HCT116 (cell line): ENCODE measurements at places on chromosomes 6 and 20. TPM values are rescaled to one million over a fixed set of nuclear protein-coding genes. Genes with fewer than 3 reads are reported as not detected.

DNA sequence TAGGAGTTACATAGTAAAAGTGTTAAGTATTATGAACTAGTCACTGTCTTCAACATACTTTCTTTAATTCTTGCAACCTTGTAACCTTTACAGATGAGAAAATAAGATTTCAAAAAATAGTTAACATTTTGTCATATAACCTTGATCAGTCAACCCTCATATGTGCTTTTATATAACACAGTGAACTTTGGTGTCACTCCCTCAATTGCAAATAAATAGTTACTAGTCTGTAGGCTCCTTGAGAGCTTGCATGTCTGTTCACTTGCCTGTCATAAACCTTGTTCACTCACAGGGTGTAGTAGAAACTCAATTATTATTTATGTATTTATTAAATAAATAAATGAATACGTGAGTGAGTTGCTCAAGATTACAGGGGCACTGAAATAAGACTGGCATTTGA, 107.5 kb downstream of the QKI start:
- no peaks in the 10 kb centered on the region for H3K4me1 ChIP-seq
- DNase-seq, result no peak
- H3K27ac ChIP-seq, result no peak overlapping the region
- no peaks in the 10 kb centered on the region for H3K27me3 ChIP-seq
- H3K4me3 ChIP-seq, result no peak overlapping the region

DNA sequence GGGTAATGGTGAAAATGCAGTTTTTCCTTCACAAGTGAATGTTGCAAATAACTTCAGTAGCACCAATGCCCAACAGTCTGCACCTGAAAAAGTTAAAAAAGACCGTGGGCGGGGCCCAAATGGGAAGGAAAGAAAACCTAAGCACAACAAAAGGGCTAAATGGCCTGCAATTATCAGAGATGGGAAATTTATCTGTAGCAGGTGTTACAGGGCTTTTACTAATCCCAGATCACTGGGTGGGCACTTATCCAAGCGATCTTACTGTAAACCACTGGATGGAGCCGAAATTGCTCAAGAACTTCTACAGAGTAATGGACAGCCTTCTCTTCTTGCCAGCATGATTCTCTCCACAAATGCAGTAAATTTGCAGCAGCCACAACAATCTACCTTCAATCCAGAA, 64.8 kb upstream of the SMIM8 start:
- no peaks in the 10 kb centered on the region for H3K27me3 ChIP-seq
- H3K4me1 ChIP-seq, result no peaks in the 10 kb centered on the region
- DNase-seq, result no peak
- H3K27ac ChIP-seq, result no peak overlapping the region
- peaks cover 23% of the 10 kb centered on the region for H3K36me3 ChIP-seq

DNA sequence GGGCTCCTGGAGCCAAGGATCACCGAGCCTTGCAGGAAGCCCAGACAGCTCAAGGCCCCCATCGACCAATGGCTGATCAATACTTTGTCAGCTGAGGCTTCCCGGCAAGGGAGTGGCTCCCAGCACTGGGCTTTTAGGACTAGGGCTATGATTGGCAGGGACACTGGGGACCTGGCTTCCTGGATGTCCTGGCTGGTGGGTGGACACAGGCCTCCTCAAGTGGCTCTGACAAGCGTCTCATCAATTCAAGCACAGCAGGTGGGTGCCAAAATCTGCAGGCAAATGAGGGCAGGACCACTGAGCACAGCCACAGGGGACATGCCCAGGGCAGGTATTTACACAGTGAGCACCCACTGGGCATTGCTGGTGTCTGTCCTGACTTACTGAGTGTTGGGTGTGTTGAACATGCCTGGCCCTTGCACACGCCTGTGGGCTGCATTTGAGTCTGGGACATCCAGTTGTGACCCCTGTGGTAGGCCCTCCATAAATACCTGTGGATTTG, 420.1 kb upstream of the SULF2 start:
- no peaks in the 10 kb centered on the region for H3K36me3 ChIP-seq
- no peak for DNase-seq
- no peaks in the 10 kb centered on the region for H3K27me3 ChIP-seq
- no peak overlapping the region for H3K27ac ChIP-seq
- H3K4me1 ChIP-seq, result no peaks in the 10 kb centered on the region

- no peaks in the 10 kb centered on the region for H3K36me3 ChIP-seq
- no peak for DNase-seq
- peaks cover 81% of the 10 kb centered on the region for H3K27me3 ChIP-seq
- no peak overlapping the region for H3K4me3 ChIP-seq
- H3K27ac ChIP-seq, result no peak overlapping the region
- H3K4me1 ChIP-seq, result no peaks in the 10 kb centered on the region
Observed at GRCh38 chr6:39808346-39808745, 16.2 kb downstream of the DAAM2 start.

GRCh38 chr20:23058240-23058639, 8.8 kb upstream of the THBD start:
- DNase-seq, result no peak
- peaks cover 9% of the 10 kb centered on the region; the same call in 1 of the 2 replicates for H3K27me3 ChIP-seq
- H3K4me1 ChIP-seq, result no peaks in the 10 kb centered on the region; the same call in 1 of the 2 replicates
- no peaks in the 10 kb centered on the region for H3K36me3 ChIP-seq

- peaks cover 6% of the 10 kb centered on the region for H3K4me1 ChIP-seq
- no peaks in the 10 kb centered on the region for H3K36me3 ChIP-seq
- H3K4me3 ChIP-seq, result no peak overlapping the region
- H3K27me3 ChIP-seq, result no peaks in the 10 kb centered on the region
- peak; percentile 80 for DNase-seq
Observed at GRCh38 chr6:132063738-132064137, 112.6 kb upstream of the CCN2 start.

- H3K4me1 ChIP-seq, result peaks cover 9% of the 10 kb centered on the region
- no peaks in the 10 kb centered on the region for H3K27me3 ChIP-seq
- H3K4me3 ChIP-seq, result no peak overlapping the region
- H3K36me3 ChIP-seq, result no peaks in the 10 kb centered on the region
- H3K27ac ChIP-seq, result no peak overlapping the region
Observed at GRCh38 chr6:40961831-40962230, 77.2 kb downstream of the UNC5CL start.

GRCh38 chr6:149140137-149140909, 177.2 kb upstream of the TAB2 start:
- H3K36me3 ChIP-seq, result no peaks in the 10 kb centered on the region
- no peak overlapping the region for H3K27ac ChIP-seq
- no peak for DNase-seq
- H3K4me1 ChIP-seq, result no peaks in the 10 kb centered on the region

DNA sequence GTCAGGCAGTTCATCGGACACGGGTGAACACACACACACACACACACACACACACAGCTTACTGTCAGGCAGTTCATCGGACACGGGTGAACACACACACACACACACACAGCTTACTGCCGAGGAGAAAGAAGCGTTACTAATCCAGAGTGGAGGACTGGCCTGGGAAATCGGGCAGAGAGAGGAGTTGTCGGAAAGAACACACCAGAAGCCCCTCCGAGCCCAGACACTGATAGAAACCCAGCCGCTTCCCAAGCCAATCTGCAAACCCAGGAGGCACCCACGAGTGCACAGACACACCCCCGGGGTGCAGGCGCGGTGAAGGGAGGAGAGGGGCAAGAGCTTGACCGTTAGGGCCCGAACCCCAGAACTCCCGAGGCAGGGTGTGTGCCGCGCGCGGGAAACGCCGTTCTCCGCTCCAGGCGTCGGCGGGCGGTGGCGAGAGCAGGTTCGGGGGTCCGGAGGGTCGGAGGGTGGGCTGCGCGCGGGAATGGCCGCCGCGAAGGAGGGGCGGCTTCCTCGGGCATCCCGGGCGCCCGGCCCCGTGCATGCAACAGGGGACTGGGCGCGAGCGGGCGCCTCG, 636 bp downstream of the ELOVL2 start:
- no peak overlapping the region for H3K4me3 ChIP-seq
- H3K27ac ChIP-seq, result no peak overlapping the region
- no peak for DNase-seq
- no peaks in the 10 kb centered on the region for H3K36me3 ChIP-seq

GRCh38 chr6:136717716-136717990, 74.6 kb downstream of the MAP3K5 start:
- no peaks in the 10 kb centered on the region for H3K4me1 ChIP-seq
- H3K4me3 ChIP-seq, result no peak overlapping the region
- H3K27ac ChIP-seq, result no peak overlapping the region
- H3K27me3 ChIP-seq, result no peaks in the 10 kb centered on the region
- no peak for DNase-seq

The C6orf136 gene
- 34.8 TPM for total RNA-seq

The PDYN gene
- total RNA-seq, result not detected

The MUC21 gene
- not detected for total RNA-seq

The ENPP5 gene
- total RNA-seq, result 4.5 TPM

The MAP3K4 gene
- total RNA-seq, result 46.5 TPM

The APCDD1L gene
- total RNA-seq, result not detected

The TSPO2 gene
- not detected for total RNA-seq

The VNN1 gene
- not detected for total RNA-seq

The SNAI1 gene
- total RNA-seq, result 13.4 TPM

The BPIFB2 gene
- 0.15 TPM for total RNA-seq

The TRIM15 gene
- total RNA-seq, result 6.5 TPM
